ENCODE measurements at places on chromosomes 16 and 17.

- DNase-seq = no peak
These were observed 129.7 kb upstream of the CHMP6 start for GRCh38 chr17:80861892-80862291.

- no peak for DNase-seq
These were observed 85.6 kb downstream of the TTC19 start for GRCh38 chr17:16085066-16085699.

GRCh38 chr17:73534209-73534909 lies 109.9 kb downstream of the SDK2 start:
- DNase-seq = no peak

GRCh38 chr17:64504769-64505339 lies 1.2 kb downstream of the DDX5 start:
- no peak for DNase-seq

DNA sequence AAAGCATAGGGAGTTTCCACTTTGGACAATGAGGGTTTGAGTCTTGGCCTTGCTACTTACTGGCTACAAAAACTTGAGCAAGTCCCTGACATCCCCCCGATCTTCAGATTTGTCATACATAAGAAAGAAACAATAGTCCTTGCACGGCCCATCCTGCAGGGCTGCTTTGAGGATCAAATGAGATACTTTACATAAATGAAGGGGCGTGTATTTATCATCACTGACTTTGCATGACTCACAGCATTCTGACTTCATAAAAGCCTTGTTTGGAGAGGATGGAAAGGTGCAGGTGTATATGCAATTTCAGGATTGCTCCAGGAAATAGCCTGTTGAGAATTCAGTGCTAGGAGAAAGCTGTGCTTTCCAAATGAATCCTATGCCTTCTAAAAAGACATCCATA lies 465.0 kb upstream of the MAF start:
- no peak for DNase-seq

DNA sequence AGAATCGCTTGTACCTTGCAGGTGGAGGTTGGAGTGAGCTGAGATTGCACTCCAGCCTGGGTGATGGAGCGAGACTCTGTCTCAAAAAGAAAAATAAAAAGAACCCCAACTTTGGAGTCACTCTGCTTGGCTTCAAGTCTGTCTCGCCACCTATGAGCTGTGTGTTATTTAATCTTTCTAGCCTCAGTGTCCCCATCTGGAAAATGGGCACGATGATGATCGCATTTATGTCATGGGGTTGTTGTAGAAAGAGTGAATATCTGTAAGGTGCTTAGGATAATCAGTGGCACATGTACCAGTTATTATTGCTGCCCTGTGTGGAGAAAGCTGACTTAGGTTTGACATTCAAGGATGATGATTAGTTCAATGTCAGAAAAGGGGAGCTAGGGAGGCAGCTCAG lies 319.4 kb downstream of the XYLT1 start:
- DNase-seq = no peak

- no peak for DNase-seq
These were observed 100.0 kb upstream of the TNRC6C start for GRCh38 chr17:77858291-77859034.

GRCh38 chr16:69130461-69130860 lies 1.9 kb downstream of the CHTF8 start:
- DNase-seq = no peak

GRCh38 chr17:53032861-53033271 lies 789.9 kb upstream of the KIF2B start:
- DNase-seq = no peak

DNA sequence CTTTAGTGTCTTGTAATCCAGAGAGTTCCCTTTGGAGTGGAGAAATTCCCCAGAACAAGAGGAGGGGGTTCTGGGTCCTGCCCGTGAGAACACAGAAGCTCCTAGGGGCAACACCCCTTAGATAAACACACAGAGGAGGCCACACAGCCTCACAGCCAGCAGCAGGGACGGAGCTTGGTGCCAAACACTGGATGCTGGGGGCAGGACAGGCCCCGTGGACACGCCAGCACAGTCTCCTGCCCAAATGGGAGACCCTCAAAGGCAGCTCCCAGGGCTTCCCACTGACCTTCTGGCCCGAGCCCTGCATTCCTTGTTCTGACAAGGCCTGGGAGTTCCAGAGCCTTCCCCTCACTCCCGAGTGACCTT lies 31.8 kb upstream of the JPH3 start:
- DNase-seq = no peak

GRCh38 chr16:56318827-56319140 lies 106.6 kb downstream of the AMFR start:
- DNase-seq = no peak

GRCh38 chr16:11212798-11213196 lies 43.2 kb downstream of the SOCS1 start:
- no peak for DNase-seq

GRCh38 chr16:68388124-68388523 lies 60.2 kb downstream of the SMPD3 start:
- DNase-seq = no peak

- no peak for DNase-seq
These were observed 5.8 kb downstream of the CDIPT start for GRCh38 chr16:29857133-29857760.

DNA sequence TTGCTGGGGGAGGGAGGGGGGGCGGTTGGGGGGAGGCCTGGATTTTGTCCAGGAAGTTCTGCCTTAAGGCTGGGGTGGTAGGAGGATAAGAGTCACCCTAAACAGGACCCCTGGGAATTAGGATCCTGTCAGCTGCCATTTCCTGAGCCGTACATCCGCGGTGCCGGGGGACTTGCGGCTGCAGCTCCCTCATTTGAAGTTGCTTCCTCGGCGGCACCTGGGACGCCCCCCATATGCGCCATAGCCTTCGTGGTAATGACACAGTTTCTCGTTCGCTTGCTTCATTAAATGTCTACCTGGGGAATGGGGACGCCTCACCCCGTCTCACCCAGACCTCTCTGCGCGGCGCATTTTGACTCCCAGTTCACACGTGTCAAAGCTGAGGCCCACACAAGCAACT lies 55.1 kb upstream of the PABPN1L start:
- no peak for DNase-seq

DNA sequence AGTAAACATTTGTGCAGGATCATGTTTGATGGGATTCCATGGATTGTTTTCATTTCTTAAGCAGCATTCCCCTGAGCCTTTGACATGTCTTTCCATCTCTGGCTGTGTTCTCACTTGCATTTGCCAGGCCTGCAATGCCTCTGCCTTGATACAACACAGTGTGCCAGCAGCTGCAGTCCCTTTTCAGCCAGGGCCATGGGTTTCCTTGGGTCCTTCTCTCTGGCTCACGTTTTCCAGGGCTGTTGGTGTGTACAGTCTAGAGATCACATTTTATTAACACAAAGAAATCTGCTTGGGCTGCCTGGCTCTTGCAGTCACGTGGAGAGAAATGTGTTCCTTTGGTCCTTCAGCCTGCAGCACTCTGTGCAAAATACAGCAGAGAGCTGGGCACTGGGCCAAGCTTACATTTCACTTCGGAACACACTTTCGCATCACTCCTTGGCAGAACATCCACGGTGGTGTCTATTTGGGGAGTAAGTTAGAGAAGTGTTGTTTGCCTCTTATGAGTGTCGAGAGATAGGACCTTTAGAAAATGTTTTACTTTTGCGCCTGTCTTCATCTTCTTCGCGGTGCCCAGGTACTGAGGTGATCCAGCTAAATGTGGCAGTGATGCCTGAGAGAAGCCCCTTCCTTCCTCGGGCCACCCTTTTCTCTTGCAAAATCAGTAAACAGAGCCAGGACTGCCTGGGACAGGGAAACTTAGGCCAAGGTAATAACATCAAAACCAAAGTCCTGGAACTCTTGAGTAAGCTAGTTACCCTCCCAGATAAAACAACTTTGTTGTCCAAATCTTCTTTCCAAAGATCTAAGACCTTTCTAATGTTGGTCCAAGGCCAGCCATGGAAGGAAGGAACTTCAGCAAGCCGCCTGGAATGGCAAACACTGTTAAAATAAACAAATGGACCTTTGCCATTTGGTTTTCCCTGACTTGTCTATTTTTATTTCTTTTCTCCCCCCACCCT lies 20.9 kb downstream of the HLF start:
- DNase-seq = no peak

GRCh38 chr17:40963838-40964237 lies 2.9 kb downstream of the KRT39 start:
- DNase-seq = no peak

DNA sequence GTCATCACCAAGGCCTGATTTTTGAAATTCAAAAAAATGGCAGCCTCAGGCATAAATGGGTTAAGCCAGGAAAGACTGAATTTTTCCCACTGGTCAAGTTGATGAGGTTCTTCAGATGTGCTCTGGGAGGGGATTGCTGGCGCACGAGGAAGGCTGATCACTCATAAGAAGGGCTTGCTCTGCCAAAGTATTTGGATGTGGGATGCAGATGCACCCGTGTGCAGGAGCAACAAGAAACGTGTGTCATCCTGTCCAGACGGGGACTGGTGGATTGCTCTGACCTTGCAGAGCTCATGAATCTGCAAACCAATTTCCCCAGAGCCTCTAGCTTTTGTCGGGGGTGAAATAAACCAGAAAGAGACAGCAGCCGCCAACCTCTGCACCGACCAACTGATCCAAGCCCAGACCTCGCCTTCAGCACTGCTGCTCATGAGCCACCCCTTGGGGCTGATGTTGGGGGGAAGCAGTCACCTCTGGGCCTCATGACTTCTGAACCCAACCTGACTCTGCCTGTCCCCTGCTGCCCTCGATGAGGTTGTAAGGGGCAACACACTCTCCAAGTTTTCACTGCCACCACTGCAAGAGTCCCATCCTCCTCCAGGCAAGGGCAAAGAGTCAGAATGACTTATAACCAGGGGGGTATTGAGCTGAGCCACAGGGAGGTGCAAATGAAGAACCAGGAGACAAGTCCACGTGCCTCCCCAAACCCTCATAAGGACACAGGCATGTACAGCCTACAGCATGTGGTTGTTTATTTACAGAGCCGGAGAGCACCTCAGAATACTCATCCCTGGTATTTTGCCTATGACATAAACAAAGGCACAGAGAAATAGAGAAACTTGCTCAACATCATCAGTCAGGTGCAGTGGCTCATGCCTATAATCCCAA lies 452.0 kb downstream of the SOX9 start:
- DNase-seq = no peak

DNA sequence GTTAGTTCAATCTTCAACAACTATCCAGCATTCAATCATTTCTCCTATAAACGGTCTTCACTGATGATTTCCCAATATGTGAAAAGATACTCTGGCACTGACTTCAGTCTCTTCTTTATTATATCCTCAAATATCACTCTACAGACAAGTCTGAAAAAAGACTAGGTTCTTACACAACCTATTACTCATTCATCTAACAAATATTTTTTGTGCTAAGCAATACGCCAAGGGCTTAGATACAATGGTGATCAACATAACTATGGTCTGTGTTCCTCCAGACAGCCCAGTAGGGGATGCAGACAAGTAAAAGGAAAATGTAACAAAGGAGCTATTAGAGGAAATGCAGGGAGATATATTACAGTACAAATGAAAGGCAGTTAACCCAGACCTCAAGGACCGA lies 63.9 kb downstream of the MYO1D start:
- no peak for DNase-seq

- no peak for DNase-seq
These were observed 129.3 kb upstream of the KCNJ16 start for GRCh38 chr17:69945698-69946185.

- DNase-seq = no peak
These were observed 5.1 kb downstream of the FOXF1 start for GRCh38 chr16:86515413-86515776.

DNA sequence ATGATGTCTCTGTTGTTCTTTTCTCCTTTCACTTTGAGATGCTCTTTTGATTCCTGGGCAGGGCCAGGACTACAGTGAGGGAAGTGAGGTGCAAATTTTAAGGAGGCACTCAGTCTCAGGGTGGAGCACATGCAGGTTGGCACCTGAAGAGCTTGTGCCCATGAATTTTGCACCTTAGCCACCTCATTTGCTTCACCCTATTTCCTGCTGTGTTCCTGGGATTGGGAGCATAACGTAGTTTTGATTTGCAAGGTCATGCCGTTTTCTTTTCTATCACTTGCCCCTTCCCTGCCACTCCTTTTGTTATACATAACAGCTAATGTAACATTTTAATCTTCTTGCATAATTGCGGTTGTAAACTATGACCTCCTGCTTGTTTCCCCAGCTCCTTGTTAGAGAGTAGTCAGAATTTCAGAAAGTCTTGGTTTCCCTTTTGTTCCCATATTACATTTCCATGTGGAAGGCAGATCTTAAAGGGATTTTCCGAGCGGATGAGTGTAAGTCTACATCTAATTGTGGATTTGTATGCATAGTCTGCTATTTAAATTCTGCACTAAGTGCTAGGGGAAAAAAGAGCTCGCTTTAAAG lies 9.8 kb downstream of the PMFBP1 start:
- DNase-seq = no peak

DNA sequence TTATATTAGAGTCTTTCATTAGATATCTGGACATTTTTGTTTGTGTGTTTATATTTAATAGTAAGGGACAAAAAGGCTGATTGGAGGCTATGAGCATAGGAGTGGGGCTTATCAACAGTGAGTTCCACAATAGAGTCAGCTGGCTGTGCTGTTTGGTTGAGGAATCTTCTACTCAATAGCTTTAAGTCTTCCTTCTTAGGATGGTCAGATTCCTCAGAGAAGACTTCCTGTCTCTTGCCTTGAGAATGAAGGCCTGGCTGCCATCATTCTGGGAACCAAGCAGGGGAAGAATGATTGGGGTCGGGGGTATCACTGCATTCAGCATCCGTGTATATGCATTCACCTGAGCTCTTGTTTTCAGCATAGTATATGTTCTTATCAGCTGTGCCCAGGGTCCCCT lies 31.9 kb upstream of the ABCC11 start:
- DNase-seq = no peak

DNA sequence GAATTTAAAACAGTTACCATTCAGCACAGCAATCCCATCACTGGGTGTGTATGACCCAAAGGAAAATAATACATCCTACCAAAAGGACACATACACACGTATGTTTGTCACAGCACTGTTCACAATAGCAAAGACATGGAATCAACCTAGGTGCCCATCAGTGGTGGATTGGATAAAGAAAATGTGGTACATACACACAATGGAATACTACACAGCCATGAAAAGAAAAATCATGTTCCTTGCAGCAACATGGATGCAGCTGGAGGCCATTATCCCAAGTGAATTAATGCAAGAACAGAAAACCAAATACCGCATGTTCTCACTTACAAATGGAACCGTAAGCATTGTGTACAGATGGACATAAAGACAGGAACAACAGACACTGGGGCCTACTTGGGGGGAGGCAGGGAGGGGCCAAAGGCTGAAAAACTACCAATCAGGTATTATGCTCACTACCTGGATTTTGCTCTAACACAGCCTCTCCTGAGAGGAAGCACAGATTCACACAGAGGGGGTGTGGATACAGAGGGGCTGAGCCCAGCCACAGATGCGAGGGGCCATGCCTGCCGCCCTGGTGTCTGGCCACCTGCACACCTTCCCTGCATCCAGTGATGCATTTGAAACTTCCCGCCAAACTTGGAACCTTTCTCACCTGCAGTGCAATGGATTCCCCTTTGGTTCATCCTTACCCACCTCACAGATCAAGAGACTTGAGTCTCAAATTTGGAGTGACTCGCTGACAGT lies 55.9 kb downstream of the USP22 start:
- no peak for DNase-seq

GRCh38 chr16:53901408-53901807 lies 197.5 kb downstream of the FTO start:
- no peak for DNase-seq

GRCh38 chr16:57889960-57890751 lies 80.8 kb downstream of the CNGB1 start:
- DNase-seq = no peak

Measured in mesenteric fat pad (tissue), 1 donor.